ENCODE measurements at places on chromosomes 2 and 18.

DNA sequence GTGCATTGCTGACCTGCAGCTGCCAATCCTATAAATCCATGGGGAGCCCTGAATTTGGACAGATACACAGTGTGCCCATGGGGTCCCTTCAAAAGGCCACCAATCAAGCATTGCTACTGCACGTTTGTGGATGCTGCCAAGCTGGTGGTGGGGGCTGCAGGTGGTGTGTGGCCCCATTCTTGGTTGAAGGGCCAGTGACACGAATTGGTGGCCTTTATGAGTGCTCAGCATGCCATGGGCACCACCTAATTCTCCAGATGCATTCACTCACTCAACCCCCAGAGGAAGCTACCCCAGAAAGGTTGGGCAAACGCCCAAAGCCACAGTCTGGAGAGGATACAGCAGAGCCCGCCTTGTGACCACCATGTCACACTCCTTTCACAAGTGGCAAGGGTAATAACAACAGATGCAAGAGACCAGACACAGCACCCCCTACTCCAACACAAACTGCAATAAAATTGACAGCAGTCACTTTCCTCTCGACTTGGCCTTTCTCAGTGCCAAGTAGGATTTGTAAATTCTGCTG lies 27.1 kb downstream of the MC2R start:
- no peak for DNase-seq

GRCh38 chr18:35732162-35732561 lies 150.6 kb downstream of the GALNT1 start:
- no peak for DNase-seq

GRCh38 chr2:203871371-203871983 lies 3.9 kb downstream of the CTLA4 start:
- DNase-seq, result no peak

DNA sequence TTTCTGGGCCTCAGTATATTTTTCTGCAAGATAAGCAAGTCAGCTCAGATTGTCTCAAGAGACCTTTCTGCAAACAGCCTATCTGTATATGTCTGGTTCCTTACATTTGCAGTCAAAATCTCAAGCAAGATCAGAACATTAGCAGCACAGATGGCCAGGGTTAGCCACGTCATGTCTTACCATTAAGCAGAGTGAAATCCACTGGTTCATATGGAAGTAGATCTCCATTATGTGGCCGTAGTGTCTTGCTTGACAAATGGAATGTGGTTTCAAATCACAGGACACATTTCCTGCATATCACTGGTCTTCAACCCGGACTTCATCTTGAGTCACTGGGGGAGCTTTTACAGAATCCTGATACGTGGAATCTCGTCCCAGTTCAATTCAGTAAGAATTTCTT lies 500.2 kb downstream of the FBXO15 start:
- DNase-seq, result no peak

GRCh38 chr2:148971547-148971946 lies 67.0 kb upstream of the LYPD6B start:
- no peak for DNase-seq

DNA sequence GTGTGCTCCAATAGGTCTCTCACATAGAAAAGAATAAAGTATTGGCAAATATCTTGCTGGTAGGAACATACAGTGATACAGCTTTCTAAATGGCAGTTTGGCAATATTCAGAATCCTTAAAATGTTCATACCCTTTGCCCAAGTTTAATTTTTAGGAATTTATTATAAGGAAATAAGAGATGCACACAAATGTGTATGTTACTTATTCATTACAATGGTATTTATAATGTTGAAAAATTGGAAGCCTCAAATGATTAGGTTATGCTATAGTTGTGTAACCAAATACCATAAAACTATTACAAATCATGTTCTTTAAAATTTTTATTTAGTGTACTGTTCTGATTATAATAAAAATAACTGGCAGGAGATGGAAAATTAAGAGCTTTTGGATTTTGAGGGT lies 196.8 kb downstream of the MCFD2 start:
- no peak for DNase-seq

- no peak for DNase-seq
Measured at GRCh38 chr18:68484241-68484640, 230.7 kb downstream of the TMX3 start.

DNA sequence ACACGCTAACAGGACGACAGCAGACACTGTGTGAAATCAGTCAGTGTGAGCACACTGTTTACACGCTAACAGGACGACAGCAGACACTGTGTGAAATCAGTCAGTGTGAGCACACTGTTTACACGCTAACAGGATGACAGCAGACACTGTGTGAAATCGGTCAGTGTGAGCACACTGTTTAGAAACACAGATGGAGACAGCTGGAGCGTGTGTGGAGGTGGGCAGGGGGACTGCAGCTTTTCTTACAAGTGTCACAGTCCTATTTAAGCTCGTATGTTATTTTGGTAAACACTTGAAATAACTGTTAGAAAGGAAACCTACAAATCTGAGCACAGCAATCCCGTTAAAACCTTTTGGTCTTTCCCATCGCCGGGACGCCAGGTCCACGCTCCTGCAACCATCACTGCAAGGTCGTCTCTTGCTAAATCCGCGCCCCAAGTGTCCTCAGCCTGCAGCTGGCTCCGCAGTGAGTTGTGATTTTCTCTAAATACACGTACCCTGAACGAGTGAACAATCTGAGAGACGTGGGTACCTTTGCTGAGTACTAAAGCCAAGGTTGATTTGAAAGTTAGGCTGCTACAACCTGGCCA lies 58.9 kb upstream of the CTDP1 start:
- DNase-seq, result no peak

DNA sequence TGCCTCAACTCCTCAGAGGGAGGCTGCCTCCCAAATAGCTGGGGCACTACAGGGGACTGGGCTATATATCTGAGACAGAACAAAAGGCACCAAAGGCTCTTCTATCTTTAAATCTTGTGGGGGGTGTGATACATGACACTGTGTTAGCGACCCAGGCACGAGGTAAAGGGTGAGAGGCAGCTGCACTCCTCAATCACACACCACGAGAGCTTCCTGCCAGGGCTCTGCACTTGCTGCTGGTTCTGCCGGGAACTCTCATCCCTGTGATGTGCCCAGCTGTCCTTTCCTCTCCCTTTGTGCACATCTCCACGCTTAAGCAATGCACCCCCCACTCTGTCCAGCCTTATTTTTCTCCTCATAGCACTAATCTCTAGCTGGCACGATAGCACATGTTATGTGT lies 32.4 kb downstream of the NPC1 start:
- DNase-seq, result no peak

DNA sequence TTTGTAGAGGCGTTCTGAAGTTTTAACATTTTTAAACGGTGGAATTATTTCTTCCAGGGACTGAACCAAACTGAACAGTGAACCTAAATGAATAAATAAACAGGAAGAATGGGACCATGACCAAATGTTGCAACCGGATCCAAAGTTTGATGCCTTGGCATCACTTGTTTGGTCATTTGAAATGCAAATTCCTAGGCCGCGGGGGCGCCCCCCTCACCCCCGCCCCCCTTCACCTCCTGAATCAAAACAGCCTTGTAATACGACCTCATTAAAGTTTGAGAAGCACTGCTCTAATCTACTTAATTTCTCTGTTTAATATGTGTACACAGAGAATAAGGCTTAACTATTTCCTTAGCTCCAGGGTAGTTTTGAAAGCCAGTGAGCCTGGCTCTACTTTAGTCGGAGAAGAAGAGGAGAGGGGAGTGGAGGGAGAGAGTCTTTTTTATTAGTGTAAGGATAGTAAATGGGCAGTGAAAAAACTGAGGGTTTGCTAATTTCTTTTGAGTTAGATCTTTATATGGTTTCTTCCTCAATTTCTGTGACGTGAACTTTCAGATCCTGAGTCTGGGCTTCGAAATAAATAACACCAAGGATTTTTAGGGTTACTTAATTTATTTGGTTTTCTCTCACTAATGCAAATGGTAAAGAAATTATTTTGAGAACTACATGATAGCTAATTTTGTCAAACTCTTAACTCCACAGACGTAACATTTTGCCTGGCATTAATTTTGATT lies 5.7 kb downstream of the C2orf80 start:
- DNase-seq, result no peak

DNA sequence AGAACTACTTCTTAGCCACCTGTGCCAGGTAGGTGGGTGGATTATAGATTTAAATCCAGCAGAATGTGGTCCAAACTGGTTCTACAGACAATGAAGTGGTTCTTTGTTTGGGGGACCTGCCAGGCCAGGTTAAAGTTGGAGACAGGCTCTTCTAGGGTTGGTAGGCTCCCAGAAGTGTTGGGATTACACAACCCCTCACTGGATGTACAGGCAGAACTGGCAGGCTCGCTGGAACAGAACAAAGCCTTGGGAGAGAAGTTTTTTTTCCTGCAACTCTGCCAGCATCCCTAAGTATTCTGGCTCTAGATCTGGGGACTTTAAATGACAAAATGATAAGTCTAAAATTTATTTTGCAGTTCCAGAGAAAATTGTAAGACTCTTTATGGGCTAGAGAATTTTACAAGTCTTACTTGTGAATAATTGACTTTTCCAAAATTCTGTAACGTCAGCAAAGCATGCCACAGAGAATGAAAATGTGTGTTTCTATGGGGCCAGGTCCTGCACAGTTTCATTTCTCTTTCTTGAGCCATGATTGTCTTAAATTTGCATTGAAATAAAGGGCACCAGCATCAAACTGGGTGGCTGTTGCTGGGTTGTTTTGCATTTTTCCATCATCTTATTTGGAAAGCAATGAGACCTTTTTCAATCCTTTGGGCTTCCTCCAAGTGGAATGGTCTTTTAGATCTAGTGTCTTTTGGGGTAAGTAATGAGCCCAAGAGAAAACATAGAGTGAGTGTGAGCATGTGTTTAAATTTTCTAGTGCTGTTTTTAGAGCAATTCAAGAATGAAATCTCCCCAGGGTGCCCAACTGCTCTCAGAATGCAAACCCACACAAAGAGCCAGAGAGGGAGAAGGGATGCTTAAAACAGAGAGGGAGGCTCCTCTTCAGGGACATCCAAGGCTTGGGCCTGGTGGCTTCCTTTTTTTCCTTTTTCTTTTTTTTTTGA lies 32.4 kb upstream of the ATL2 start:
- DNase-seq, result no peak

DNA sequence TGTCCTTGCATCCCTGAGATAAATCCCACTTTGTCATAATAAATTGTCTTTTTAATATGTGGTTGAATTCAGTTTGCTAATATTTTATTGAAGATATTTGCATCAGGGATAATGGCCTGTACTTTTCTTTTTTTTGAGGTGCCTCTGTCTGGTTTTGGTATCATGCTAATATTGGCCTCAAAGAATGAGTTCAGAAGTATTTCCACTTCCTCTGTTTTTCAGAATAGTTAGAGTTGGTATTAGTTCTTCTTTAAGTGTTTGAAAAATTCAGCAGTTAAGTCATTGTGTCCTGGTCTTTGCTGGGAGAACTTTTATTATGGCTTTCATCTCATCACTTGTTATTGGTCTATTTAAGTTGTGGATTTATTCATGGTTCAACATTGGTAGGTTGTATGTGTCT lies 464.1 kb upstream of the CRIM1 start:
- DNase-seq, result no peak

- no peak for DNase-seq
Measured at GRCh38 chr2:64311948-64312621, 141.9 kb upstream of the LGALSL start.

- DNase-seq, result no peak
Measured at GRCh38 chr2:127074358-127074757, 32.6 kb downstream of the BIN1 start.

- no peak for DNase-seq
Measured at GRCh38 chr2:109215866-109216265, 86.9 kb downstream of the SH3RF3 start.

- DNase-seq, result no peak
Measured at GRCh38 chr2:69376403-69376802, 10.6 kb downstream of the GFPT1 start.

DNA sequence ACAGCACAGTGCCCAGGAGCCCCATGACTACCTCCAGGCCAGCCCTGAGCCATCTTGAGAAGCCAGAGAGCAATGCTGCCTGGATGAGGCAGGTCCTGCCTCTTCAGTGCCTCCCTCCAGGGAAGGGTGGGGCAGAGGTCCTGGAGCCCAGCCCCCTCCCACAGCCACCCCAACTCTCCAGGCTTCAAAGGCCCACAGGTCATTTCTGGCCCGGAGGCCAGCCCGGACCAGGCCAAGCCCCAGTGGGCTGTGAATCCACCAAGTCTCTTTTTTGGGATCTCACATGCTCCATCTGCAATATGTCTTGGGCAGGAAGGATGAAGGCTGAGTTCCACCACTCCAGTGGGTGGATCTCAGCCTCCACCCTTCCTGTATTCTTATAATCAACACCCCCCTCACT lies 36.7 kb downstream of the SDC1 start:
- no peak for DNase-seq

GRCh38 chr2:60555783-60556139 lies 2.3 kb upstream of the BCL11A start:
- DNase-seq, result no peak

GRCh38 chr2:22628906-22629305 lies 756.1 kb upstream of the KLHL29 start:
- DNase-seq, result no peak

- DNase-seq, result no peak
Measured at GRCh38 chr18:77170890-77171410, 38.4 kb upstream of the MBP start.

DNA sequence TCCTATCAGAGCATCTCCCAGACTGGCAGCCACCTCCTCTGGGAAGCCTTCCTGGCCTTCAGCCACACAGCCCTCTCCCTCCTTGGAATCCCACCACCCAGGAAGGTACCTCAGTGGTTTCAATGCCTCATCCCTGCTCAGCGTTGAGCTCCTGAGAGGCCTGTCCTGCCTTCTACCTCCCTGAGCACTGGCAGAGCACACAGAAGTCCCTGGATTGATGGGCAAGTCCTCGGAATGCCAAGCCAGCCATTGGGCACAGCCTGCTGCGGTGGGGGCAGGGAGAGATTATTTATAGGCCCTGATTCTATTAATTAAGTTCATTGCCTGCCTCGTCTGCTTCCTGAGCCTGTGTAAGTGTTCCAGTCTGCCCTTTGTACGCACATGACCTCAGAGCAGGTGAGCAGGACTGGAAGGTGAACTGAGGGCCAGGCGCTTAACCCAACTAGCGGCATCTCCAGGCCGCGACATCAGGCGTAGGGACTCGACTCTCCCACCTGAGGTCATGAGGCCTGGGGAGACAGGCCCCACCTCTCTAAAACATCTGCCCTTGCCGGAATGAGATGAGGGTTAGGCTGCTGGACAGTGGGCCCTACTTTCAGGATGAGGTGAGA lies 63.4 kb downstream of the SMAD7 start:
- DNase-seq, result no peak

DNA sequence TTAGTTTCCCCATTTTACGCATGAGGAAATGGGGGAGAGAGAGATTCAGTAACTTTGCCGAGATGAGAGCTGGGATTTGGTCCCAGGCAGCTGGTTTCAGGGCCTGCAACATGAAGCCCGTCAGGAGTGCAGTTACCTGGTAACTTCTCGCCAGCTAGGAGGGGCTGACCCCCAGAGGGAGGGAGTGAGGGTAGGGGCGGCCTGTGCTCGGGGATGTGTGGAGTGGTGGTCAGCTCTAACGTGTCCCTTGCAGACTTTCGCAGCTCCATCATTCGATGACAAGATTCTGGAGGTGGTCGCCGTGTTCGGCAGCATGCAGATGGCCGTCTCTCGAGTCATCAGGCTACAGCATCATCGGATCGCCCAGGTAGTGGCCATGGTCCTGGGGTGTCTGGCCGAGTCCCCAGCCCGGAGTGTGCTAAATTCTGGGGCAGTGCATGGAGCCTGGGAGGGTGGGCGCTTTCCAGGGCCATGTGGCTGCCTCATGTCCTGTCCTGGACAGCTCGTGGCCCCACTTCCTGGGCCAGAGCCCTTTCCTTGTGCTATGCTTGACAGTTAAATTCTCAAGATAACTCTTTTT lies 103.8 kb downstream of the DGKD start:
- DNase-seq, result no peak

GRCh38 chr18:31657823-31658669 lies 26.3 kb downstream of the B4GALT6 start:
- DNase-seq, result no peak

- no peak for DNase-seq
Measured at GRCh38 chr2:196336715-196337114, 165.3 kb upstream of the STK17B start.
